HepG2 (cell line): ENCODE measurements at places on chromosomes 5 and 9. TPM values are rescaled to one million over a fixed set of nuclear protein-coding genes. Genes with fewer than 3 reads are reported as not detected.

The BTNL8 gene
- not detected in 2 replicates for polyA plus RNA-seq

The CDH18 gene
- polyA plus RNA-seq, result not detected in 2 replicates

The MSMP gene
- 0.34 and 0.46 TPM in 2 replicates for polyA plus RNA-seq

The IL9 gene
- polyA plus RNA-seq, result not detected in 2 replicates

The PJA2 gene
- 29.7 and 41.4 TPM in 2 replicates for polyA plus RNA-seq

The GZMA gene
- polyA plus RNA-seq, result not detected in 2 replicates

The PCDHGA7 gene
- 0.11 and 0.13 TPM in 2 replicates for polyA plus RNA-seq

The TEX48 gene
- not detected in 2 replicates for polyA plus RNA-seq

The ZDHHC12 gene
- polyA plus RNA-seq, result 25.4 and 29.8 TPM in 2 replicates

The IL31RA gene
- polyA plus RNA-seq, result 0.05 TPM in 1 of 2 replicates, not detected in the other

The LCP2 gene
- polyA plus RNA-seq, result not detected in 2 replicates

The SOHLH1 gene
- 0.15 and 0.21 TPM in 2 replicates for polyA plus RNA-seq

The FKTN gene
- 6.0 and 7.9 TPM in 2 replicates for polyA plus RNA-seq

The LCNL1 gene
- polyA plus RNA-seq, result not detected in 2 replicates

The C5orf34 gene
- polyA plus RNA-seq, result 2.1 and 3.2 TPM in 2 replicates

The OR1J1 gene
- not detected in 2 replicates for polyA plus RNA-seq

The FOXD4L6 gene
- polyA plus RNA-seq, result 0.13 TPM in 1 of 2 replicates, not detected in the other

The CDH10 gene
- polyA plus RNA-seq, result 0.01 TPM in 1 of 2 replicates, not detected in the other

The SLC22A4 gene
- 0.33 and 0.56 TPM in 2 replicates for polyA plus RNA-seq

The DDX4 gene
- 0.05 TPM in 1 of 2 replicates, not detected in the other for polyA plus RNA-seq

The EDIL3 gene
- polyA plus RNA-seq, result 0.01 TPM in 1 of 2 replicates, not detected in the other

The SPTAN1 gene
- 111 and 132 TPM in 2 replicates for polyA plus RNA-seq

The IFNA21 gene
- not detected in 2 replicates for polyA plus RNA-seq

The PCDHB4 gene
- polyA plus RNA-seq, result 0.08 and 0.13 TPM in 2 replicates

The SPATA31A3 gene
- not detected in 2 replicates for polyA plus RNA-seq

The PRSS3 gene
- not detected in 2 replicates for polyA plus RNA-seq

The DND1 gene
- polyA plus RNA-seq, result 0.48 and 1.3 TPM in 2 replicates

The ITGA1 gene
- polyA plus RNA-seq, result 28.6 and 35.6 TPM in 2 replicates

The MCIDAS gene
- 0.04 TPM in 1 of 2 replicates, not detected in the other for polyA plus RNA-seq

The PCDHA4 gene
- not detected in 2 replicates for polyA plus RNA-seq
